Stimulated activated CD4-positive, alpha-beta T cell treated with anti-CD3 and anti-CD28 coated beads, Interleukin-15, amount 100 ng/mL, for 1 hour (primary cell): ENCODE measurements at places on chromosomes 1 and 21.

DNA sequence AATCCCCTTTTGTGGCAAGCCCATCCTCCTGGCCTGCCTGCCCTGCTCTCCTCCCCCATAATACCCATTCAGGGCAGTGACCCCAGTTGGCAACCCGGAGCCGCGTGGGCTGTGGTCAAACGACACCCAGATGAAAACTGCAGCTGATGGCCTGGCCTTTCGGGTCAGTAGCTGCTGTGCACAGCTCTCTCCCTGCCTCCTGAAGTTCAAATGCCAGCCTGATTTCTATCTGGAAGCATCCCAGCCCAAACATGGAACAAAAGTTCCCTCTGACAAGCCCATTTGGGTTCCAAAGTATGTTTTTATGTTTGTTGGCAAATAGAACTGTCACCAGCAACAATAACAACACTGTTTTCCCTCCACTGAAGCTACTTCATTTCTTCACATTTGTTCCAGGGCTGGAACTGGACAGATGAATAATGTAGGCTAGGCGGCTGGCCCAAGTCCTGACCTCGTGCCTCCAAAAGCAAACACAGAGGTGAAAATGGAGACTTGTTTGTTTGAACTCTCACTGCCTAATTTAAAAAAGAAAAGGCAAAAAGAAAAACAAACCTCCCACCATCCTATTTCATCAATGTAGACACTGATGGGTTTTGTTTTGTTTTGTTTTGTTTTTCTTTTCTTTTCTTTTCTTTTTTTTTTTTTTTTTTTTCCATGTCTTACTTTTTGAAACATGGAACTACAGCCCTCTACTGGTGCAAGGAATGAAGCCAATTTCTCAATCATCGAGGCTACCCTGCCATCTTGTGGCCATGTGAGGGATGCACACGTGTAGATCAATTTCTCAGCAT, 179.0 kb downstream of the ADSS2 start:
- peak; percentile 33 for DNase-seq

DNA sequence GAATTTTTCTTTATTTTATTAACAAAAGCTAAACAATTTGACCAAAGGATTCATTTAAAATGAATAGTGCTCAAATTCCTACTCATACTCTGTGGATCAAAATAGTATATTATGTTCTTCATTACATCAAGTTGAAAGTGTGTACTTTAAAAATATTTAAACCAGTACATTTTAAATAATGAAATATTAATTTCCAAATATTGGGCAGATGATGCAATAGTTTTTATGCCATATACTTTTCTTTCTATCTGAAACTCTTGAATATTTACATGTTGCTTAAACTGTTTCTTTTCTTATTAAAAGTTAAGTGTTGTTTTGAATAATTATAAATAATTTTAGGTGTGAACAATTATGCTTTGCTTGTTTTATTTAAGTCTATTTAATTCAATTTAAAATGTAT, 144.7 kb upstream of the TMPRSS15 start:
- no peak for DNase-seq

- no peak for DNase-seq
Measured at GRCh38 chr1:158077411-158078256, 84.2 kb downstream of the KIRREL1 start.

DNA sequence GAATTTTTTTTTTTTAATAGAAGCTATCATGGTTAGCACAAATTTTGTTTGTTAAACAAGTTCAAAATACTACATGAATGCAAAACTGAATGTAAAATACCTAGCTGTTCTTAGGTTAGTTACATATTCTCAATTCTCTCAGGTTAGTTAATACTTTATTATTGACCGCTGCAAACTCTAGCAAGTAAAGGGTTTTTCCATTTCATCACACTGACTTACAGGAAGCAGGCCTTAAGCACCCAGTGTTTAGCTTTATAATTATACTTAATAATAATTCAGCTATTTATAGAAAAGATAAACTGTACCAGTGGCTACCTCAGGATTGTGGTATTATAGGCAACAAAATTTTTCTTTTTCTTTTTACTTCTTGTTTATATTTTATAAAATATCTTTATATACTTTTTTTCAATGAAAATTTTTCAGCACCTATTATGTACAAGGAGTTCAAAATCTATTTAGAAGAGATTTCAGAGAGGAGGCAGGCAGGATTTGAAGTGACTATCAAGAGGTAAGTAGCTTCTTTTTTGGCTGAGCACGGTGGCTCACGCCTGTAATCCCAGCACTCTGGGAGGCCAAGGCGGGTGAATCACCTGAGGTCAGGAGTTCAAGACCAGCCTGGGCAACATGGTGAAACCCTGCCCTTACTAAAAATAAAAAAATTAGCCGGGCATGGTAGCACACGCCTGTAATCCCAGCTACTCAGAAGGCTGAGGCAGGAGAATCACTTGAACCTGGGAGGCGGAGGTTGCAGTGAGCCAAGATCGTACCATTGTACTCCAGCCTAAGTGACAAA, 17.9 kb downstream of the PLPP3 start:
- DNase-seq: no peak

- DNase-seq: peak; percentile 69
Measured at GRCh38 chr1:53182111-53182593, 14.5 kb upstream of the CPT2 start.

- no peak for DNase-seq
Measured at GRCh38 chr1:247338723-247339275, 7.1 kb upstream of the ZNF496 start.

DNA sequence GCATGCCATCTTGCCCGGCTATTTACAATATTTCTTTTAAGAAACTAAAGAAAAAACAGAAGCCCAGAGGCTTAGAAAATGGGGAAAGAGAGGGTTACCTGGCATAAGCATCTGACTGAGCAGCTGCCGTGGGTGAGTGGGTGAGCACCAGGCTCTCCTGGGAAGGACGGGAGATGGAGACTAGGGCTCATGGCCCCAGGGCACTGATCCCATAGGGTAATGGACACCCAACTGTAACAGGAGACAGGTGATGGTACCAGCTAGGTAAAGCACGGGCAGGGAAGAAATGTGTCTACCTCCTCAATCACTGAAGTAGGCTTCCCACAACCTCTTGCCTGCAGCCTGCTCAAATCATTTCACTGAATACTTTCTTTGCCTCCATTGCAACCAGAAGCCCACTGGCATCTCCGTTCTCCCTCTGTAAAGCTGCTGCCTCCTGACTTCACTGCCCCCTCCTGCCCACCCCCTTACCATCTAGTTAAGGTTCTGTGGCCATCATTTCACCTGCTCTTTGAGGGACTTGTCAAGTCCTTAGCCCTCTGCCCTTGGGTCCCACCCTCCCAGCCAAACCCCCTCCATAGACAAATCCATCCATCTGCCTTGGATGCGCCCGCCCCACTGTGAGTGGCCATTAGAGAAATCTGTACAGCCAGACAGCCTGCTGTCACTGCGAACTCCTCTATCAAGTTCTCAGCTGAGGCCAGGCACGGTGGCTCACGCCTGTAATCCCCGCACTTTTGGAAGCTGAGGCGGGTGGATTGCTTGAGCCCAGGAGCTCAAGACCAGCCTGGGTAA, 6.2 kb downstream of the TMEM125 start:
- DNase-seq: no peak

DNA sequence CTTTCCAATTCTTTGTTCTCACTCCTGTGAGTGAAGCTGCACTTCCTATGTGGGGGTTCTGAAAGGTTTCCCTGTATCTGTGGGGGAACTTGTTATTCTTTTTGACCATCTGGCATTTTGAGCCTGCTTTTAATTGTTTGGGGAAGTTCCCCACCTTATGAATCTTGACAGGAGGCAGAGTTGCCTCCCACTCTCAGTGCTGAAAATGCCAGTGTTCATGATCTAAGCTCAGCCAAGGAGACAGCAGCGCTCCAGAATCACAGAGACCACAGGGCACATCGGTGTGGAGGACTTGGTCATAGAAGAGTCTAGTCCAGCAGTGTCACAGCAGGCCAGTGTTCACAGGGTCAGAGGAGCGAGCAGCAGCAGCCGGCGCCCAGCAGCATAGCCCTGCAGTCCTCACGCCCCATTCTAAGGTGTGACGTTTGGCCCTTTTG, 63.8 kb upstream of the PRDX6 start:
- no peak for DNase-seq

DNA sequence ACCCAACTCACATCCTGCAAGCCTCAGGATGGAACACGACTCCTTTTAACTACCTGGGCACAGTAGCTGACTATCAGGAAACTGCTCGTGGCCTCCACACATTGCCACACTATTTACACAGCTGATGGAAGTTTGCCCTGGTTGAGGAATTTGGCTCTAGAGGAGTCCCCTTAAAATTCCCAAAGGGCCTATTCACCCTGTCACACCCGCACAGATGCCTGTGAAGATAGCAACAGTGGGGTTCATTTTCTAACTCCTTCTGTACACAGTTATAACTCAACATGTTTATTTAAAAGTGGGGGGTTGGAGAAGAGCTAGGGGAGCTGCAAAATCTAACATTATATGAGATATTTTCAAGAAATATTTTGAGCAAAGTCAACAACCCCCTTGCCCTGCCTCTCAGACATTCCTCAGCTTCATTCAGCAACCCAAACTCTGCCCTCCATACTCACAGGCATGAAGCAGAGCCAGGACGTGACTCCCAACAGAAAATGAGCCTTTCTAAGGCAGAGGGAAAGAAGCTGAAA, 35.8 kb upstream of the CCN1 start:
- no peak for DNase-seq

DNA sequence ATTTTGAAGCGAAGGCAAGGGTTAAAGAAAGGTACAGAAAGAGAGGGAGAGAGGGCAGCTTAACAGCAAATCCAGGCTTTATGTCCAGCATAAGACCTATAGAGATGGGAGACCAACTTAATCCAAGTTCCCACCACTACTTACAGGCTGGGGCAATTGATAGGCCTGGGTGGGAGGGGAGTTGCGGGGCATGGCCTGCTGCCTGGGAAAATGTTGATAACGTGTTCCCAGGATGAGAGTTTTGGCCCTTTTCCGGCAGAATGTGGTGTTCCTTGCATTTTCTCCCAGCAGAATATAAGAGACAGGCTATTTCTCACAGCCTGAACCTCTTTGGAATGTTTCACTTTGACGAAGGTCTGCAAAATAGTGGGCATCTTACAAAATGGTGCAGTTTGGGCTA, 34.9 kb upstream of the PLA2G5 start:
- DNase-seq: no peak

DNA sequence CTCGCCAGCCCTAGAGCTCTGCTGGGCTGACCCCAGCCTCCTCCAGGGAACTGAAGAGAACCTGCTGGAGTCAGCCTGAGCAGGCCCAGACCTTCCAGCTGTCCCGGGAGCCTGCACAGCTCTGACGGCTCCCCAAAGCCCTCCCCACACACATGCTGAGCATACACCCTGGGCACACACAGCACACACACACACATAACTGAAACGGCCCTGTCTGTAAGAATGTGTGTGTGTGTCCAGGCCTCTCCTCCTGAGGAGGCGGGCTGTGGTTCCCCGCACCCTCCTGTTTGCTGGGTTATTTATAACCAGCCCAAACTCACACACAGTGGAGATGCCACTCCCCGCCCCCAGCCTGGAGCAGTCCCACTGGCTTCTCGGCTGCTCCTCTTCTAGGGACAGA, 20.2 kb downstream of the SDC3 start:
- DNase-seq: no peak

DNA sequence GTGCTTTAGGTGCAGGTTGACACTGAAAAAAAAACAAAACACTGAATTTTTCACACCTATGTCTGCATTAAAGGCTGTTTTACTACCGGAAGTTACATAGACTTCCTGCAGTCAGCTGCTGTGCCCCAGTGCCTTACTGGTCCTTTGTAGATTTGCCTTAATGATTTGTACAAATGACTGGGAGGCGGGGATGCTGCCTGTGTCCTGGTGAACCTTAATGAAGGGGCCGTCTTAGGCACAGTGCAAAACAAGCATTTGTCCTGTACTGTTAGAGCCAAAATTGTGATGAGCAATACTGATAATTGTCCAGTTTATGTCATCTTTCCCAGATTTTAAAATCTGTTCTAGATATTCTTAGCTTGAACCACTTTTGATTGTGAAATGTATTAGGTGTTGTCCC, 90.9 kb upstream of the PGD start:
- no peak for DNase-seq

GRCh38 chr1:39984951-39985350, 30.0 kb downstream of the MFSD2A start:
- no peak for DNase-seq

GRCh38 chr1:6039031-6039430, 6.7 kb upstream of the KCNAB2 start:
- DNase-seq: no peak

DNA sequence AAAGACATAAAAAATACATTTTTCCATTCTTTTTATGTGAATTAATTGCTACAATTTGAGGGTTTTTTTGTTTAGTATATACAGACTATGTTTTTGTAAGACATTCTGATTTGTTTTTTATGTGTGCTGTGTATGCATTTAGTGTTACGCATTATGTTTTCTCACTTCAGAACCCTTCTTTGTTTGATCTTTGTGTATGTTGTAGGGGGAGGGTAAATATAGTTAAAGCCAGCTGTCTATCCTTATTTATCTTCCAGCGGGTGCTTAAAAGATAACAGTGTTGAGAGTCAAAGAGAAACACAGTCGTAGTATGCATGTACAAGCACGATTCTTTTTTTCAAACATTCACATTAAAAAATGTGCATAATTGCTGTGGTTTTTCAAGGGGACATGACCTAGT, 97.5 kb upstream of the KIAA1614 start:
- no peak for DNase-seq

DNA sequence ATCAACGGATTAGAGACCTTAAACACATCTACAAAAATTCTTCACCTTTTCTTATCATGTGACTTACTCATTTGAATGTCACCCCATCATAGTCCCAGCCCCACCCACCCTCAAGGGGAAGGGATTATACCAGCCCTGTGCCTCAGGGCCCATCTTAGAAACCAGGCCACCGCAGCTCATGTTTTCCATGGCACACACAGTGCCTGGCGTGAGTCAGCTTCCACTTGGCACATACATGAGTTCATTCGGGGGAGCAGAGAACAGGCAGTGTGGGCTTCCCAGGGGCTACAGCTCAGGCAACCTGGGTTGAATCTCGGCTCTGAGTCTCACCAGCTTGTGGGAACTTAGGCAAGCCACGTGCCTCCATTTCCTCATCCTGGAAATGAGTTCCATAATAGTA, 310.6 kb downstream of the NPHP4 start:
- no peak for DNase-seq

- no peak for DNase-seq
Measured at GRCh38 chr1:214587165-214587564, 15.8 kb upstream of the CENPF start.

- DNase-seq: no peak
Measured at GRCh38 chr21:10616535-10616934, 95.2 kb downstream of the TPTE start.

DNA sequence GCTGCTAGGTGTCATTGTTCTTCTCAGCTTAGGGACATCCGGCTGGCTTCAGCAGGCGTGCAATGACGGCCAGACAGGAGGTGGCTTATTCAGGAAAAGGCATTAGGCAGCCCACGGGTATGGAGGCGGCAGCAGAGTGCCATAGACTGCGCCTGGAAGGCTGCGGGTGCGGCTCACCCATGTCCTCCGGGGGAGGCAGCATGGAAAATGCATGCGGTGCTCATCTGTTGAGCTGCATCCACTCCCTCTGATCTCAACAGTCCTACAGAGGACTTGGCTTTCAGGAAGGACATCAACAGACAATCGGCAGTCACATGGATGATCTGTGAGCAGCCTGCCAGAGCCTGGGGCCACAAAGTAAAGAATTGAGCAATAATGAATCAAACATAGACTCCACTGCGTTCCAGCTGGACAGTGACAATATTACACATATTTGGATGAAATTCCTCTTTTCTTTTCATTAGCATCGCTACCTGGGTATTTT, 42.9 kb downstream of the UMODL1 start:
- DNase-seq: no peak
